ENCODE measurements at places on chromosomes 4 and X. TPM values are rescaled to one million over a fixed set of nuclear protein-coding genes. Genes with fewer than 3 reads are reported as not detected.

GRCh38 chr4:40152637-40153036, 44.2 kb upstream of the RHOH start:
- no peak for DNase-seq

The STEEP1 gene
- 53.3 TPM for total RNA-seq

The VSIG1 gene
- not detected for total RNA-seq

The GNRHR gene
- not detected for total RNA-seq

The MAOB gene
- total RNA-seq: not detected
